Spleen (tissue), 13 donors: ENCODE measurements at places on chromosomes 7 and 10.

DNA sequence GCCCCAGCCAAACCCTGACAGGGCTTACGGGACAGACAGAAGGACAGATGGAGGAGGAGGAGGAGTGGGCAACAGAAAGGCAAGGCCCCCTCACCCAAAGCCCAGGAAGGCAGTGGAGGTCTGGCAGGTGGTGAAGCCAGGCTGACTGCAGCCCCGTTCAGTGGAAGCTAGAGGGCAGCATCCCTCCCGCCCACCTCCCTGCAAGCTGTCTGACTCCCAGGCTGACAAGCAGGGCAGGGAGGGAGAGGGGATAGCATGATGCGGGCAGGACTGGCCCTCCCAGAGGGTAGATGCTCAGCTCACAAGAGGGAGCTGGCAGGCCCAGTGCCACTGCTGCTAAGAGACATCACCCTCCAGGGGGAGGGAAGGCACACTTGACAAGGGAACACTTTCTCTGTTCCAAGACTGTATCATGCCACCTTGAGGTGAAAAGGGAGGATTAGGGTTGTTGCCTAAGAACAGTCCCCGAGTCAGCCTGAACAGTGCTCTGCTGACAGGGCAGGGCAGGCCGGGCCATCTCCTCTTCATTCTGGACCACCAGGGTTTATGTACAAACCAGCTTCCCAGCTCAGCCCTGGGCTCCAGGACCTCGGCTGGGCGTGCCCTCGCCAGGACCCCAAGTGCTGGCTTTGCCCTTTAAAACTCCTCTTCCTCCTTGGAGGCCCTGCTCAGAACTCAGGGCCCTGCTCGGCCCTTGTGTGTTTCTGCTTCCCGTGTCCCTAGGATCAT, 61.8 kb downstream of the RASGEF1A start:
- peak; percentile 88 for DNase-seq

GRCh38 chr10:86330778-86331763, 35.5 kb downstream of the GRID1 start:
- DNase-seq = peak; percentile 59

GRCh38 chr10:123889821-123890220, 1.8 kb downstream of the CPXM2 start:
- no peak for DNase-seq

- DNase-seq = no peak
Measured at GRCh38 chr7:55286666-55287065, 78.5 kb upstream of the LANCL2 start.

GRCh38 chr7:299628-300027, 9.7 kb downstream of the FOXL3 start:
- DNase-seq = peak; percentile 51

DNA sequence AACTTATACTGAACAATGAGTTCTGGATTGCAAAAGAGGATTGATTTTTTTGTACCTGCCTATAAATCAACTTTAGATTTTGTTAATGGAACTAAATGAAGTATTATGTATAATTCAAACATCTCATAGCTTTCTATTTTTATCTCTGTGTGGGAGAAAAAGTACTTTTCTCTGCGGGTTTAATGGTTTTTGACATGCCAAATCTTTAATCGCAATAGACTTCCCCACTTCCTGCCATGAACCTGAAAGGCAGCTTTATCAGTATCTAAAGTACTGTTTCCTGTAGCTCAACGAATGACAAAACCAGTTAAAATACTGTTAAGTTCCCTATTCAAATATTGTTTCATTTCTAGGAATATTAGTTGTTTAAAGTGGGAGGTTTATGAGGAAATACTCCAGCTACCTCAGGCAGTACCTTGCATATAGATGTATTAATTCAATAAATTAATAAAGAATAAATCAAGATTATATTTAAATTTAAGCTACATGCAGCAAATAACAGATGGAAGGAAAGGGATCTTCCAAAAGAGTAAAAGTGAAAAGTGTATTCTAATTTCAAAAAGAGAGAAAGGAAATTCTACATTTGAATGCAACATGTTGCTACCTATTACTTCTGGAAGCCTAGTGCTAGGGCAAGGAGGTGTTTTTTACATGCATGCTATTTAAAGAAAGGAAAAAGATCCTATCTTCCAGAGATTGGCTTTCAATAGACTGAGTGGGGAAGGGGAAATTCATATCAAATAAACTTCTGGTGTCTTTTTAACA, 75.9 kb downstream of the SVOPL start:
- DNase-seq = no peak

- DNase-seq = no peak
Measured at GRCh38 chr10:52977581-52977980, 205.0 kb upstream of the MBL2 start.

DNA sequence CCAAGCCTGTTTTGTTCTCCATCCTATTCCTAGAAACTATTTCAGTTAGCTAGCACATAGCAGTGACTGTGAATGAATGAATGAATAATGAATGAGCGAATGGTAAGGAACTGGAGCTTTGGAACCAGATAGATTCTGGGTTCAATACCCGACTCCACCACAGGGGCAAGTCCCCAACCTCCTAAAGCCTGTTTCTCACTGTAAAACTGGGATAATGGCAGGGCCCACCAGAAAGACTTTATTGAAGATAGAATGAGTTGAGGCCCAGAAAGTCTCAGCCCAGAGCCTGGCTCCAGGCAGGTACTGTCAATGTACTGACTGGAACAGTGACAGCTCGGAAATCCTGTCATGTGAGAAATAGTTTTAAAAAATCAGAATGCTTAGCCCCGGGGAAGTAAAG, 1.1 kb upstream of the CDH23 start:
- DNase-seq = no peak

DNA sequence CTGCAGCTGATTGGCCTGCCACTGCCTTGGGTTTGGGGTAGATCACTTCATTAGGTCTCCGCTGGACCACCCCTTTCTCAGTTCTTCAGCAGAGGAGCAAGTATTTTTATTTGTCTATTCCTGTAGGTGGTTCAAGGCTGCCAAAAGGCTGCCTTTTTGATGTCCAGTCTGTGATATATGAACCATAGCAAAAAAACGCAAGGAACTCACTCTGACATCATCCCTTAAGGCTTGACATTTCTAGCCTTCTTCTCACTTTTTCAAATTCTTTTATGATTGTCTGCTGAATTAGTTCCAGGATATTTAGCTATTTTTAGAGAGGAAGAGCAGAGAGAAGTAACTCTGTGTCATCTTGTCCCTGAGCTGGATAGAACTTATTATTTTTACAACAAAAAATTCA, 269.2 kb downstream of the BAMBI start:
- no peak for DNase-seq

- peak; percentile 67 for DNase-seq
Measured at GRCh38 chr7:4173615-4174014, 508.5 kb upstream of the FOXK1 start.
